CD4-positive, alpha-beta T cell treated with Interleukin-15 for 4 hours (primary cell): ENCODE measurements at places on chromosomes 11 and 22.

DNA sequence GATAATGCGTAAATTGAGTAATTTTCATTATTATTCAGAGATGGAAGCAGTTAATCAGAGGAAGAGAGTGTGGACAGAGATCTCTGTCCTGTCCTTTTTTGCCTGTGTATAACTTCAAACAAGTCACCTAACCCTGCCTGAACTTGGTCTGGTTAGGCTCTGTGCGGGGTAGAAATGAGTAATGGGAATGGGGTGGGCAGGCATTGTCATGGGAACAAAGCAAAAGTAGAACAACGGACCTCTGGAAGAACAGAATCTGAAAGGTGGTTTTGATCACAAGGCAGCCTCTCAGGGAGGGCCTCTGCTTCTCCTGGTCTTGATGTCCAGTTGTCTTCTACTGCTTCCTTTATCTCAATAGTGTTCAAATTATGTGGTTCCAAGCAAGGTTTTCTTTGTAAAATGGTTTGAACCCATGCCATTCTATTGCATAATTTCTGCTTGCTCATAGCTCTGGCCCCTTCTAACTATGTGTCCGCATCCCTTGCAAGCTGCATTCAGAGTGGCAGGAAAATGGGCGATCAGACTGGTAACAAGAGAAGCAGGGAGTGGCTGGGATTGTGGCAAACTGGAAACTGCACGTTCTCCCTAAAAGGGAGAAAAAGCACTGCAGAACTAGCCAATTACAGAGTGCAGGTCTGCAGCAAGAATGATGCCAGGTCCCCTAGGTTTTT is 76.1 kb downstream of the PRR5L start:
- DNase-seq: no peak

- no peak for DNase-seq
Measured at GRCh38 chr22:28139961-28140360, 220.9 kb upstream of the PITPNB start.

DNA sequence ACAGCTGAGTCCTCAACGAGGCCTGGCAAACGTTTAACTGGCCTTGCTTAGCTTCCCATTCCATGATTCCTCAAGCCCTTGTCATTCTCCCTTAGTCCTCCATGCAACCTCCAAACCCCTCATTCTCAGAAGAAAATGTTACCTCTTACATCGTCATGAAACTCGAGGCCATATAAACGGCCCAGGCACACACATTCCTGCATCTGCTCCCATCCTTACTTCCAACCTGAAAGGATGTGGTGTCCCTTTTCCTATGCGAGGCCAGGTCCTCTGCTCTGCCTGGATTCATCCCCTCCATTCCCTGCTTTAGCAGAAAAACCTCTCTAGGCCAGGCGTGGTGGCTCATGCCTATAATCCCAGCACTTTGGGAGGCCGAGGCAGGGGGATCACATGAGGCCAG is 9.0 kb downstream of the MPZL3 start:
- DNase-seq: no peak

DNA sequence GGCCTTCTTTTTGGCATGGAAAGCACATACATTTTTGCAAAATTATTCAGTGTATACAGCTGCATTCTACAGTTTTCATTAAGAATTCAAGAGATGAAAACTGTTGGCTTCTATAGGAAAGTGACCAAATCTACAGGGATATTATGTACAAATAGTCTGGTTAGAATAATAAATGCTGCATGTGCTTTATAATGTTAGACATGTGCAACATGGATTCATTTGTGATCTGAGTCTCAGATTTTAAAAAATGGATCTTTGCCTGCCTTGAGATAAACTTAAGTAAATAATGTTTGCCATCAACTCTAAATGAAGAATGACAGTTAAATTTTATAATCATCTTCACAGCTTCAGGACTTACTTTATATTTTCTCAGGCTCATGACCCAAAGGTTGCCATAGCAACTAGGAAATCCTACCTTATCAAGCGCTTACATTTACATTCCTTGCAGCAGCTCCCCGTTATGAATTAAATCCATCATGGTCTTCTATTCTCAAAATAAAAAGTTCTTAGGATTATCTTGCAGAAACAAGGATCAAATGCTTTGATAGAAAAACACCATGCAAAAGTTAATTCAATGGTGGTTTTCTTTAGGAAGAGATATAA is 200.2 kb downstream of the CADM1 start:
- DNase-seq: no peak

DNA sequence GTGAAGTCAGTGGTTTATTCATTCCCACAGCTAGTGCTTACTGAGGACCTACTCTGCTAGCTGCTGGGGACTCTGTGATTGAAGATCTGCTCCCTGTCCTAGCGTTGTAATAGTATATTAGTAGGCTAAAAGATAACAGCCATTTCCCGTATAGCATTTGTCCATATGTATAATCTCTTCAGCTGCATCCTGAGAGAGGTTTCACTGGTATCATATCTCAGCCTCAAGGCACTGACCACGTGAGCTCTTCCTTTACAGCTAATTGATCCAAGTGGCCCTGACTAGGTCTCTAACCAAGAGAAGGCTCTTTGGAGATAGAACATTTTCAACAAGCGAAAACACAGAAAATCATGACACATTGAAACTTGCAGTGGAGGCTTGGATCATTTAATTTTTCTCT is 110.2 kb downstream of the APIP start:
- no peak for DNase-seq

GRCh38 chr22:32023251-32023827 is 19.7 kb upstream of the SLC5A1 start:
- DNase-seq: no peak

GRCh38 chr11:44652901-44653644 is 73.7 kb upstream of the TSPAN18 start:
- DNase-seq: no peak

GRCh38 chr11:33692541-33692940 is 8.1 kb downstream of the C11orf91 start:
- DNase-seq: no peak

DNA sequence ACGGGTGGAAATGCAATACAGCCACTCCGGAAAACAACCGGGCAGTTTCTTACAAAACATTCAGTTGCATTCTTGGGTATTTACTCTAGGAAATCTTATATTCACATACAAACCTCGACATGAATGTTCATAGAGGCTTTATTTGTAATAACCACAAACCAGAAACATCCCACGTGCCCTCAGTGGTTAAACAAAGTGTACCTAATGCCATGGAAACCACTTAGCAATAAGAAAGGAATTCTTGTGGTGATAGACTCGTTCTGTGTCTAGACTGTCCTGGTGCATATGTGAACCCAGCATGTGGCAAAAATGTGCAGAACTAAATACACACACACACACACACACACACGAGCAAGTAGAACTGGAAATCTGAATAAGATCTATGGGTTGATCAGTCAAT is 1073.3 kb downstream of the TBC1D22A start:
- DNase-seq: no peak

DNA sequence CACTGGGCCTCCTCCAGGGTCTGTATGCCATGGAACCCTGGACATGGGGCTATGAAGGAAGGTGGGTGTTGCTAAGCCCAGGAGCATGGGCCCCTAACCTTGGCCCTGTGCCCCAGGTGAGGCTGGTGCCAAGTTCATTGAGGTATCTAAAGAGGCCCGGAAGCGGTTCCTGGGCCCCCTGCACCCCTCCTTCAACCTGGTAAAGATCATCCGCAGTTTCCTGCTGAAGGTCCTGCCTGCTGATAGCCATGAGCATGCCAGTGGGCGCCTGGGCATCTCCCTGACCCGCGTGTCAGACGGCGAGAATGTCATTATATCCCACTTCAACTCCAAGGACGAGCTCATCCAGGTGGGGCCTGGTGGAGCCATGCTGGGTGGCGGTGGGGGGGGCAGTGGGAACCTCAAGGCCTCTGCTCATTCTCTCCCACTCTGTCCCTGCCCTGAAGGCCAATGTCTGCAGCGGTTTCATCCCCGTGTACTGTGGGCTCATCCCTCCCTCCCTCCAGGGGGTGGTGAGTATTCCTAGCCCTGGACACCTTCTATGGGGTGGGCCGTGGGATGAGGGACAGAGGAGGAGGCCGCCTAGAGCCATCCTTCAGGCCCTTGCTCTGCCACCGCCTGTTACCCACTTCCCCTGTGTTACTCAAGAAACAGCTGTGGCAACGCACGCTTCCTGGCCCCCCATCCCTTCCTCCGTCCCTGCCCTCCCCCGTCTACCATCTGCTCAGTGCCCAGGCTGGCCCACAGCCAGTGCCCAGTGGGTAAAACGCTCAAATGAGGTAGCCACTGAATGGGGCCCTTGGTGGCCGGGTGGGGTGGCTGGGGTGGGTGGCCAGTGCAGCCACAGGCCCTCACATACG is 3.0 kb downstream of the PNPLA2 start:
- DNase-seq: no peak

GRCh38 chr11:60633645-60634044 is 65.8 kb upstream of the MS4A8 start:
- DNase-seq: no peak

- no peak for DNase-seq
Measured at GRCh38 chr11:21173476-21173875, 504.1 kb downstream of the NELL1 start.

DNA sequence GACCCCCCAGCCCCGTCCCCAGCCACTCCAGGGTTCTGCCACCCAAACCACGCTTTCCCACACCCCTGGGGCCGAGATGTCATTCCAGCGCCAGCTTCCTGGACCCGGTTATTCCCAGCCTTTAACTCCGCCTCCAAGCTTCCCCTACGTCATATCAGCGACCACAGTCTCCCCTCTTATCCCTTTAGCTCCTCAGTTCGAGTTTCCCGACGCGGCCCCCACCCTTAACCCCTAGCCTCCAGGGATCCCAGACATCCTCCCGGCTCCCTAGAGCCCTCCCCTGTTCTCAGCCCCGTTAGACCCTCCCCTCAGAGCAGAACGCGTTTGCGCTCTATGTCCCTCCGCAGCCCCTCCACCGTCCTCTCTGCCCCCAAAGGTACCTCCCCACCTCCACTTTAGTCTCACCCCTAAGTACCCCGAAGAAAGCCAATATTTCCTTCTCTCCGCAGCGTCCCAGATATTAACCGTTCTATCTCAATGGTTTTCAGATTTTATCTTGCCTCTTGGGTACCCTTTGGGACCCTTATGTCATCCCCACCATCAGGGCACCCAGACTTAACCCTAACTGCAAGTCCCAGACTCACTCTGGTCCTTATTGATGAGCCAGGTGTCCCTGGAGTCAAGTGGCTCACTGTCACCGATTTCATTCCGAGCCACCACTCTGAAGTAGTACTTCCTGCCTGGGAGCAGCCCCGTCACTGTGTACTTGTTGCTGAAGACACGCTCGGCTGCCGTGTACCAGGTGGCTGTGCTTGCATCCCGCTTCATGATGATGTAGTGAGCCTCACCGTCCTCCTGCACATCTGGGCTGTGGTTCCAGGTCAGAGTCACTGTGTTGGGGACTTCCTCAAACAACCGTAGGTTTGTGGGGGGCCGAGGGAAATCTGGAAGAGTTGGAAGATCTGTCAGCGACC is 8.0 kb downstream of the TMEM86A start:
- DNase-seq: peak; percentile 60

DNA sequence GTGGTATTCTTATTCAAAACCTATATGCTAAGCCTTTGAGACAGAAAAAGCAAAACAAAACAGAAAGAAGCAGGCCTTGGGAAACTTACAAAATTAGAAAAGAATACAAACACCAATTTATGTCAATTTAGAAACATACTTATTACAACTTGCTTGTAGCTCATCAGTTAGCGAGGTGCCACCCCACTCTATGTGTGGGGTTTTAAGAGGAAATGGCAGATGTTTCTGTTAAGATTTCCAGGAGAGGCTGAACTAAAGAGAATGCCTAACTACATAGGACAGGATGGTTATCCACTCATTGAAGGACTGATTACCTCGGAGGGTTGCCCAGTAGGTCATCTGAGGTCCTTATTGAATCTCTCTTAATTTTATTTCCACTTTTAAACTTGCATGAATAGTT is 302.0 kb downstream of the ETS1 start:
- peak; percentile 45 for DNase-seq

DNA sequence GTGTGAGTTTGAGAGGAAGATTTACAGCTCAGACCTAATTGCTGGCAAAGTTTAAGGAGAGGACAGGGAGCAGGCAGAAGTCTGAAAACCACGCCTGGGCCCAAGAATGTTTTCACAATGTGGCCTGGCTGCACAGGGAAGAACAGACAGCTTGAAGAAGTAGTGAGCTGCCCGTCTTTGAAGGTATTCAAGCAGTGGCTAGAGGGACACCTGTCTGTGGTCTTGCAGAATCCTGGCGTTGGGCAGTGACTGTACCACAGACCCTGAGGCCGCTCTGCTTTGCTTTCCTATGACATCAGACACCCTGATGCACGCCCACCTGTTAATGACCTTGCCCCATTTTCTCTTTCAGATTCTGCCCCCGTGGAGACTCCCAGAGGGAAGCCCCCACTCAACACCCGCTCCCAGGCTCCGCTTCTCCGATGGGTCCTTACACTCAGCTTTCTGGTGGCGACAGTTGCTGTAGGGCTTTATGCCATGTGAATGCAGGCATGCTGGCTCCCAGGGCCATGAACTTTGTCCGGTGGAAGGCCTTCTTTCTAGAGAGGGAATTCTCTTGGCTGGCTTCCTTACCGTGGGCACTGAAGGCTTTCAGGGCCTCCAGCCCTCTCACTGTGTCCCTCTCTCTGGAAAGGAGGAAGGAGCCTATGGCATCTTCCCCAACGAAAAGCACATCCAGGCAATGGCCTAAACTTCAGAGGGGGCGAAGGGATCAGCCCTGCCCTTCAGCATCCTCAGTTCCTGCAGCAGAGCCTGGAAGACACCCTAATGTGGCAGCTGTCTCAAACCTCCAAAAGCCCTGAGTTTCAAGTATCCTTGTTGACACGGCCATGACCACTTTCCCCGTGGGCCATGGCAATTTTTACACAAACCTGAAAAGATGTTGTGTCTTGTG is 6.6 kb upstream of the MCM5 start:
- DNase-seq: no peak

DNA sequence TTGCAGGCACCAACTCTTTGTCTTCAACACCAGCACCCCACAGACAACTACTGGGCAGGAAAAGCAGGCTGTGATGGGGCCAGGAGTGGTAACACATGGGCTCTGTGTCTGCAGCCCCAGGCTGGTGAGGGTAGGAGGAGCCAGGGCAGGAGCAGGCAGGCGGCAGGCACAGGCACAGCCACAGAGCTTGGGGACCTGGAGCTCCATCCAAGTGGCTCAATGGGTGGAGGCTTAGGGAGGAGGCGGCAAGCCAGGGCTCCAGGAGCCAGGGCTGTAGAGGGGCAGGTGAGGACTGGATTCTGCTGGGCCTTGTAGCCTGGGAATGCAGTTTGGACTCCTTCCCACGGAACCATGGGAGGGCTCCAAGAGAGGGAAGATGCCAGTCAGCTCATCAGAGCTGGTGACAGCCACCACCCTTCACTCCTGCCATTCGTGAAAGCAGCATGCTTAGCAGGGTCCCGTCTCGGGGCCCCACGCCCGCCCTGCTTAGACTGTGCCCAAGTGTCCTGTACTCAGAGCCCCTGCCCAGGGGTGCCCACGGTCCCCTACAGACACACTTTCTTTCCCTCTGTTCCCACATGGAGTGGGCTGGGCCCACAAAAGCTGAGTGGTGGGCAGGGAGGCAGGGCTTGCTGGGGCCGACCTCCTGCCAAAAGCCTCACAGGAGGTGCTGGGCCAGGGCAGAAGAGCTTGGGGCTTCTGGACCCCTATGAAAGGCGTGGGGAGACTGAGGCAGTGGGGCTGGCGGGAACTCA is 12.4 kb downstream of the TTC38 start:
- DNase-seq: no peak
